Substantia nigra (tissue), 51 donors: ENCODE measurements at places on chromosomes 4 and X.

DNA sequence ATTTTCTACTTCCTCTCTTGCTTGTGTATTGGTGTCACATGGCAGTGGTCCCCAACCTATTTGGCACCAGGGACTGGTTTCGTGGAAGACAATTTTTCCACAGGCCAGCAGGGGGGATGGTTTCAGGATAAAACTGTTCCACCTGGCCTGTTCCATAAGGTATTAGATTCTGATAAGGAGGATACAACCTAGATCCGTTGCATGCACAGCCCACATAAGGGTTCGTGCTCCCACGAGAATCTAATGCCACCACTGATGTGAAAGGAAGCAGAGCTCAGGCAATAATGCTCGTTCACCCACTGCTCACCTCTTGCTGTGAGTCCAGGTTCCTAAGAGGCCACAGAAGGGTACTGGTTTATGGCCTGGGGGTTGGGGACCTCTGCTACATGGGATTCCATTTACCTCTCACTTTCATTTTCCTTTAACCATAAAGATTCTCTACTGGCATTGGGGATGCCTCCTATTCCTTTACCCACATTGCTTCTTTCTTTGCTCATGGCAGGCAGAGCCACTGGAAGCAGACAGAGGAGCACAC lies 38.1 kb downstream of the SEC31A start:
- no peak for DNase-seq

- DNase-seq: no peak
Observed at GRCh38 chrX:23003116-23003515, 3.4 kb downstream of the DDX53 start.

GRCh38 chrX:22173966-22174365 lies 98.7 kb upstream of the CBLL2 start:
- DNase-seq: no peak

DNA sequence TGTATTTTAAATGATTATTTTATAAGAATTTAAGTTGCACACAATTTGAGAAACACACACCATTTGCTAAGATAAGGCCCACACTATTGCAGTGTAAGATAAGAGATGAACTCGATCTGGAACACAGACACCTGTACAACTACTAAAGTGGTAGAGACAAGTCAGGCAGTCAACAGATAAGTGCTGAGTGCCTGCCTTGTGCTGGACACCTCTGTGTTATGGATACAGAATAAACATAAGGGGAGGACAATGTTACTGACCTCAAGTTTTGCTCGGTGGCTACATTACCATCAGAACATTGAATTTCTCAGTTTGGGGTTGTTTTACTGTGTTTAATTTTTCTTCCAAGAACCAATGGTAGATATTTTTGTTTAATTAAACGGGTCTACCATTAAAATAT lies 74.1 kb downstream of the RASGEF1B start:
- no peak for DNase-seq

DNA sequence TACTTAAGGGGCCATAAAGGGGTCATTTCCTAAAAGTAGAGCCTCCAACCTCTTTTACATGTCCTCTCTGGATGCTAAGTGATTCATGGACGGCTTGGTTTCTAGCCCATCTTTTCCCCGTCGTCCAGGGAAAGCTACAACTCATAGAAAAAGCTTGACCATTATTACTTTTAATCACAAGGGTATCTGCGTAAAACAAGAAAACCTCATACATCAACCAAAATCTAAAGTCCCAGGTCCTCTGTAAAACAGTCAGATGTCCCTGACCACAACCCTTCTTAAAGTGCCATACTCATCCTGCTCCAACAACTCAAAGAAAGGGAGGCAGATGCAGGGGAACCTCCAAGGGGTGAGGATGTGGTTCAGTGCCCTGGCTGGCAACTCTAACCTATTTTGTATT lies 29.6 kb downstream of the ADGRA3 start:
- no peak for DNase-seq

DNA sequence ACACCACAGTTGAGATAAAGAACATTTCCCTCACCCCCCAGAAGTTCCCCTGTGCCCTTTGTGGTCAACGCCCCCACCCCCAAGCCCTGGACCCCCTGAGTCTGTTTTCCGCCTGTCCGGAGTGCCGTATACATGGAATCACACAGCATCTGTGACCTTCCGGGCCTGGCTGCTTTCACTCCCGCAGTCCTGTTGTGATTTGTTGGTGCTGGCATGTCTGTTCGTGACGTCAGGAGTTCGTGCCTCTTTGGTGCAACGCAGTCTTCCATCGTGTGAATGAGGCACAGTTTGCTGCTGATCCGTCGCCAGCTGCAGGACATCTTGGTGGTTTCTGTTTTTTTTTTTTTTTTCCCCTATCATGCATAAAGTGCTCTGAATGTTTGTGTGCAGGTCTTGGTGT lies 62.1 kb downstream of the PSAPL1 start:
- DNase-seq: no peak

DNA sequence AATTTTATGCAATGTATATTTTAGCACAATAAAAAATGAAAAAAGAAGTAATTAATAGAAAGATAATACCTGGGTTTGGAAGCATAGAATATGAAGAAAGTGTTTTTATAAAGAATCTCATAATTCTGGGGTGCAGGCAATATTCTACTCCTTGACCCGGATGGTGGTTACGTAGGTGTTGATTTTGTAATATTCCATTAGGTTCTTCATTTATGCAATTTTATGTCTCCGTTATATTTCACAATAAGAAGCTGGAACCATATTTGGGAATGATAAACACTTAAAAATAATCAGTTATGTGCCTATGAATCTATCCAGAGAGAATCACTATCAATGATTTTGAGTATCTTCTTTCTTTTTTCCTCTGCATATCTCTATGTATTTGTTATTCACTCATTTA lies 38.5 kb downstream of the CHRNA9 start:
- no peak for DNase-seq

DNA sequence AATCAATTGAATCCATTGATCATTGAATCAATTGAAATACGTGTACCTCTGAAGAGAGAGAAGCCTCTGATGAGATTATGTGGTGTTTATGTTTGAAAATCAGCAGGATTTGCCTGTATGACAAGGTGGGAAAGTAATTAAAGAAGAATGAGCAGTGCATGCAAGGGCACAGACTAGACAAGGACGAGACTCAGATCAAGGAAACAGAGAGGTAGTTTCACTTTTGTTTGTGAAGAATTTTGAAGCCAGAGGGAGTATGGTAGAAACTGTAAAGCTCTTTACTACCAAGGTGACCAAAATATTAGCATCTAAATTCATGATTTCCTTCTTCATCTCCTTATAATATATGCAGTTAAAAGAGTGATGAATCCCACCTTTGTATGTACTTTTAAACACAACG lies 1830.0 kb upstream of the IGFBP7 start:
- DNase-seq: no peak

DNA sequence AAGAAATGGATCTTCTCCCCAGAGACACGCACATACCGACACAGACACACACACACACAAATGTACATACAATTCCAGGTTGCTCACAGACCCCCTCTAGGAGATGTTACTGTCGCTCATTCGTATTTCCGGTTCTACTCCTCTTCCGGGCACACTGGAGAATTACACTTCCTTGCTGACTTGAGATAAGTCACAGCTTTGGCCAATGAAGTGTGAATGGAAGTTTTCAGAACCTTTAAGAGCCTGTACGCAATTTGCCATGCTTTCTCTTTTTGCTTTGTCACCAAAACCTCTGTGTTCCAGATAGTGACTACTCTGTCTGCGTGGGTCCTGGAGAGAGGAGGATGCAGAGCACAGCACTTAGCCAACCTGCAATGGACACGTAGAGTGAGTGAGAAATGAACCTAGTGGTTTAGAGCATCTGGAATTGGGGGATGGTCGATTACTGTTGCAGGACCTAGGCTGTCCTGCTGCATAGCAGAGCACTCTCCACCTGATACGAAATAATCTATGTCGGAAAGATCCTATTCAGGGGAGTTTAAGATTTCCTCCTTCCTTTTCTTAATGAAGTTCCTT lies 239.5 kb upstream of the TET2 start:
- no peak for DNase-seq

DNA sequence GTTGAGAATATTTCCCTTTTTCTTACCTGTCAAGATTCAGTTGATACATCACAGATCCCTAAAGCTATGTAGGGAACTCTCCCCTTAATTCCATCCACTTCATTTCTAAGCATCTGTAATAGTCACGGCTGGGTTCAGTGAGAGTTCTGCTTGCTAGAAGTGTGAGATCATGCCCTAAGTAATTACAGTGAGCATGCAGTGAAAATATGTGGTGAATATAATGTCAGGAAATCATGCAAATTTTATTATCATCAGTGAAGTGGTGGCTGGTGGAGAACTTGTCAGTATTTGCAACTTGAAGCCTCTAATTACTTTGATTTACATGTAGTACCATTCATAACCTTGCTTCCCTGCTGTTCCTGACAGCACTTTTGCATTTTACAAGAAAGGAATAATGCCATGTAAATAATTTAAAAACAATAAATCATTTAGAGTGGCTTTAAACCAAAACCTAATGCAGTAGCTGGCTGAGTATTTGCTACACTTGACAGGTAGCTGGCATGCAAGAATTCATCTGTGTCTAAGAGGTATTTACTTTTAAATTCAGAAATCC lies 28.3 kb upstream of the CFAP299 start:
- no peak for DNase-seq

GRCh38 chr4:139973616-139974015 lies 180.4 kb downstream of the MAML3 start:
- no peak for DNase-seq

GRCh38 chr4:4430492-4431195 lies 43.7 kb downstream of the NSG1 start:
- no peak for DNase-seq

DNA sequence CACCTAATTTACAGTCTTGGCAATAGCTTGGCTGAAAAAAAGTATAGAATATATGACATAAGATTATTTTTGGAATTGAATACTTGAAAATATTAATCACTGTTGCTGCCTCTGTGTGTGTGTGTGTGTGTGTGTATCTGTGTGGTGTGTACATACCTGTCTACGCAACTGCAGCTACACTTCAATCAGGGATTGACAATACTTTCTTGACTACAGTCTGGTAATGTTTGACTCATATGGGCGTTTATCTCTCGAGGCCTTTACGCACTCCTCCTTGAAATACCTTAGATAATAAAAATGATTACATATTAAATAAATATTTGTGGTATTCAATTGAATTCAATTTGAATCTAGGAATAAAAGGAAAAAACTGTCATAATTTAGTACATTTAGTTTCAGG lies 565.2 kb downstream of the PCDH18 start:
- DNase-seq: no peak

GRCh38 chr4:112516471-112517066 lies 589 bp upstream of the NEUROG2 start:
- no peak for DNase-seq

- DNase-seq: no peak
Observed at GRCh38 chrX:40852586-40852985, 117.2 kb upstream of the MED14 start.

DNA sequence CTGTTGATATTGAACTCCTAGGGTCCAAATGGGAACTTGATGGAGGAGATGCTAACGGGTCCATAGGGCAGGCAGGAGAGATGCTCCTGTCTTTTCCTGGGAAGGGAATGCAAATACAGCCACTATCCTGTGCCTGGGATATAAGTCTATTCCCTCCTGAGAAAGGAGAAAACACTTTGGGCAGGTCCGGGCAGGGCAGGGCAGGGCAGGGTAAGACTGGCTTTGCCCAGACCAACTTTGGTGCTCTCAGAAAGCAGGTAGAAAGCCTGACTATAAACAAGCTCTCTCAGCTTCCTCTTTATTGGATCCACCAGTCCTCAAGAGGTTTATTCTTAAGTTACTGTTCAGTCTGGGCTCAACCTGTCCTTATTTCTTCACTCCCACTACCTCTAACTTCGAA lies 232.3 kb downstream of the PTTG2 start:
- no peak for DNase-seq
